ENCODE measurements at places on chromosomes 16 and 17.

GRCh38 chr16:50265716-50266336, 525 bp upstream of the ADCY7 start:
- DNase-seq = no peak

- no peak for DNase-seq
Observed at GRCh38 chr17:45740553-45741330, 43.4 kb upstream of the CRHR1 start.

DNA sequence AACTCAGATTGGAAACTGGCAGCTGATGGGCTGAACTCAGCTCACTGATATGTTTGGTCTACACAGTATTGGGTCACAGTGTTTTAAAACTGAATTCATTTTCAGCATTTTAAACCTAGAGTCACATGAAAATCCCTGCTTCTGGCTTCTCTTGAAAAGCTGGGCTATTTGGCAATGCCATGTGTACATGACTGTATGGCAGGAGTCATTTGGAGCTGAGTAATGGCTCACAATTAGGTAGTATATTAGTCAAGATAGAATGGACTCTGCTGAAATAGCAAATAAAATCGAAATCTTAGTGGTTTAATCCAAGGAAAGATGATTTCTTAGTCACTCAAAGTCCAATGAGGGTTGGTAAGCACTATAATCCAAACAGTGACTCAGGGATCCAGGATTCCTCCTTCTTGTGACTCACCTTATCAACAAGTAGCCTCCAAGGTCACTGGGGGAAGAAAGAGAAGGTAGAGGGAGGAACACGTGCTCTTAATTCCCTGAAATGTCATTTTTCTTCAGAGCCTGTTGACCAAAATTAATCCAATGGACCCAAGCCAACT, 13.9 kb upstream of the PMP22 start:
- no peak for DNase-seq

- no peak for DNase-seq
Observed at GRCh38 chr17:62084585-62084984, 19.5 kb upstream of the MED13 start.

- no peak for DNase-seq
Observed at GRCh38 chr17:56597495-56597990, 4.0 kb downstream of the NOG start.

DNA sequence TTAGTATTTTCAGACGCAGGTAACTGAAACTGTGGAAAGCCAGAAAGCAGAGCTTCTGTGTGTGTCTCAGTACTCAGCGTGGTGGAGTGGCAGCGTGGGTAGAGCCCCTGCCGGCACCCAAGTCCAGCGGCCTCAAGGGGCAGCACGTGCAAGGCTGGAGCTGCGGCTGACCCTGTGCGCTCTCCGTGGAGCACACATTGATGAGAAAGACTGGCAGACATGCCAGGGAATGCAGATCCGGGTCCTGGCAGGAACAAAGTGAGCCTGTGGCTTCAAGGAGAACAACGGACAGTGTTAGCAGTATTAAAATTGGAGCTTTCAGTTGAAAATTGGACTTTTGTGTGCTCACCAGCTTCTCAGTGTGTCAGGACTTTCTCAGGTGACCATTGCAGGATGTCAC, 23.3 kb downstream of the ZC3H18 start:
- no peak for DNase-seq

DNA sequence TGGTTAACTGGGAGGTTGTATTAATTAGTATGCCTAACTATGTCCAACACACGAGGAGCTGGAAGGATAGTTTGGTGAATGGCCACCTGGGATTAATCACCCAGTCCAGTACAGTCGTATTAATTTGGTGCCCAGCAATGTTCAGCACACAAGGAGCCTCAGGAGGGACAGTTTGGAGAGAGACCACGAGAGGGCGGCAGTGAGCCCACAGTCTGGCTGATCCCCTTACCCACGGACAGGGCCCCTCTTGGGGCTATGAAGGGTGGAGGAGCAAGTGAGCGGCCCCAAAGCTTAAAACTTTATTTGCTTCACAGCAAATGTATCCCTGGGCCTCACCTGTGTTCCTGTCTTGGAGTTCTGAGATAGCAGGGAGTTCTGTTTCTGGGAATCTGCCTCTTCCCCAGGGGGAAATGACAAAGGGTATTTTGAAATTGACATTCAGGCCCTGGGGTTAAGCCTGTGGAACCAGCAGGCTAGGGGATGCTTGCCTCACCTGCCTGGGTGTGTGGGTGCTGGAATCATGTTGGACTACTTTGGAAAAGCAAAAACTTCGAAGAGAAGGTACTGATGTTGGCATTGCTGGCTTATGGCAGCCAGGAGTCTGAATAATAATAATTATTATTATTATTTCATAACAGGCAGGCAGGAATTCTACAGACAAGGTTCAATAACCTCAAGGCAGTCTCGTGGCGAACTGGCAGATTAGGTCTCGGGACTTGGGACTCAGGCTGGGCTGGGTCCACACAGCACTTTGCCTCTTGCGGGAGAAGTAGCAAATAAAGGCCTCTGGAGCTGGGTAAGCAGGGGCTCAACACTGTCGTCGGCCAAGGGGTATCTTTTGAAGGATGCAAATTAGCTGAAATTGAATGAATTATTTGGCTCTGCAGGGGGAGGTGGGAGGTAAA, 227.6 kb upstream of the ASIC2 start:
- DNase-seq = peak; percentile 16

DNA sequence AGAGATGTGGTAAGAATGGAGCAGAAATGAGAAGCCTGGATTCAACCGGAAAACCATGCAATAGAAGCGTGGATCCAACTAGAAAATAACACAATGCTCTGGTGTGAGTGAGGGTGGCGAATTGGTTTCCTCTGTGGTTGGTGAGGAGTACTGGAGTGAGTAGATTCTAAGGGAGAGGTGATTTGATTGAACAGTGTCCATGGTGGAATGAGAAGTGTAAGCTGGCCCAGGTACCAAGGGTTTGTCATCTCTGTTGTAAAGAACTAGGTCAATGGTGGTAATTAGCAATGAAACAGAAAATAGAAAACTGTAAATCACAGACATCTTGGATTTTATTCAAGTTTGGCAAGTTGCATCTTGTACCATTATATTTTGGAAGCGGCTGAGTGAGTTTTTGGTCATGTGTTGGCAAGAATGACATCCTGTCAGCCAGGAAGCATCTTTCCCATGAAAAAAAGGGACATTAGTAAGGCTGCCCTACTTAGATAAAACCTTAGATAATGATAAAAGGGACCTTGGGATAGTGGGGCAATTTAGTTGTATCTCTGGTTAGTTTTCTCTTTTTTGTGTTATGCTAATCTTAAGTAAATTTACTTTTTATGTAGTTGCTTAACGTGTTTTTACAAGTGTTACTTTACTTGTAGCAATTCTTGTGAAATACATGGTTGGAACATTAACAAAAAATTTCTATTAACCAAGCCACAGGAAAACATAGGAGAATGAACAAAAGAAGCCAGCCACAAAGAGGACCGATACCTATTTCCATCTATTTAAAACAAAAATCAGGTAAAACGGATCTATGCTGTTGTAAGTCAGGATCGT, 20.9 kb downstream of the HSD17B2 start:
- no peak for DNase-seq

Data from stimulated activated naive CD4-positive, alpha-beta T cell (primary cell).